ENCODE measurements at places on chromosomes 1 and 21. TPM values are rescaled to one million over a fixed set of nuclear protein-coding genes. Genes with fewer than 3 reads are reported as not detected.

CCDC181 gene
- total RNA-seq = not detected

STUM gene
- 1.6 TPM for total RNA-seq

SYPL2 gene
- total RNA-seq = not detected

- no peaks in the 10 kb centered on the region for H3K36me3 ChIP-seq
- H3K4me1 ChIP-seq = no peaks in the 10 kb centered on the region
- no peaks in the 10 kb centered on the region for H3K27me3 ChIP-seq
- H3K4me3 ChIP-seq = no peak overlapping the region
- no peak overlapping the region for H3K27ac ChIP-seq
Measured at GRCh38 chr1:40599926-40600325, 65.6 kb downstream of the RIMS3 start.

GRCh38 chr1:207612762-207613161 is 32.2 kb upstream of the CR1L start:
- H3K27ac ChIP-seq = no peak overlapping the region
- no peaks in the 10 kb centered on the region for H3K27me3 ChIP-seq
- H3K4me3 ChIP-seq = no peak overlapping the region
- no peaks in the 10 kb centered on the region for H3K36me3 ChIP-seq

GRCh38 chr1:203563291-203563690 is 63.3 kb upstream of the ATP2B4 start:
- H3K27me3 ChIP-seq = no peaks in the 10 kb centered on the region
- H3K4me1 ChIP-seq = no peaks in the 10 kb centered on the region
- DNase-seq = no peak
- no peaks in the 10 kb centered on the region for H3K36me3 ChIP-seq

DNA sequence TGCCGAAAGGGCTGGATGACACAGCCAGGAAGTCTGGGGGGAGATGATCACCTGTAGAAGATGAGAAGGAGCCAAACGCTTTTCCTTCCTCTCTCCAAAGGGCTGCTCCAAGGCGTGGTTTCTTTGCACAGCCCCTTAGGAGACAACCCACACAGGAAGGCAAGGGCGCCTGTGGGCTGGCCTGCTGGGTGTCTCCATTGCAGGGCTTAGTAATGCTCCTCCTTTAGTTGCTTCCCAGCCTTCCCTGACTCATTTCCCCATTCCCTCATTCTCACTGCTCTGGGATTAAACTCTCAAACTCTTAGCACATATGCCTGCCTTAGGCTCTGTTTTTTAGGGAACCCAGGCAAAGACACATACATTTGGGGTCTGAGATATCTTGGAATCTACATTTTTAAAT is 1.7 kb upstream of the CLCA1 start:
- no peak for DNase-seq
- H3K27me3 ChIP-seq = no peaks in the 10 kb centered on the region
- no peaks in the 10 kb centered on the region for H3K36me3 ChIP-seq
- no peak overlapping the region for H3K27ac ChIP-seq
- no peak overlapping the region for H3K4me3 ChIP-seq

DNA sequence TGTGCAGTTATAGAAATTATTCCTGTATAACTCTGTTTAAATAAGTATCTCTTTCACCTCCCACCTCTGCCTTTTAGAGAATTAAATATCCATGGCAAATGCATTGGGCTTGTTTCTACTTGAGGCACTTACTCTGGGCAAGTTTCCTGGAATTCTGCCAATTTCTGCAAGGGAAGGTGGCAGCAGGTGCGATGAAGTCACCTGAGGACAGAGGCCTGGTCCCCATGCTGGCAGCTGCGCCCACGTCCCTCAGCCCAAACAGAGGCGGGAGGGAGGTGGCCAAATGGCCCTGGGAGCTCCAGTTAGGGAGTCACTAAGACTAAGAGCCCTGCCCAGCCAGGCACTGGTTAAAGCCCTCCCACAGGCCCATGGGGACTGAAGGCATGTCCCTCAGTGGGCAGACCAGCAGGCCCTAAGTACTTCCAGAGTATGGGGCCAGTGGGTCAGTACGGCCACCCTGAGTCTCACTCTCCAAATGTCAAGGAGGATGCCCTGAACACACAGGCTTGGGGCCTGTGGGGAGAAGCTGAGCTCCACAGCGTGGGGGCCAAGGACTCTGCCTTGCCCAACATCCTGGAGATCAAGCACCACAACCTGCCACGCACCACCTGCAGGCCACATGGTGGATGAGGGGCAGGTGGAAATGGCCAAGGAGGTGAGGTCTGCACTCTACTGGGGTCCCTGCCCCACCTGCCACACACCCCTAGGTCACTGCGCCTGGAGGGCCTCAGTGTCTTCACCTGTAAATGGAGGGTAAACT is 19.4 kb downstream of the ACOT7 start:
- no peaks in the 10 kb centered on the region for H3K4me1 ChIP-seq
- no peak for DNase-seq
- H3K27me3 ChIP-seq = no peaks in the 10 kb centered on the region
- no peak overlapping the region for H3K27ac ChIP-seq
- H3K4me3 ChIP-seq = no peak overlapping the region

GRCh38 chr1:203126866-203127665 is 460 bp upstream of the ADORA1 start:
- peak overlapping the region; percentile 41 for H3K4me3 ChIP-seq
- H3K27me3 ChIP-seq = no peaks in the 10 kb centered on the region
- no peaks in the 10 kb centered on the region for H3K36me3 ChIP-seq

- H3K4me1 ChIP-seq = no peaks in the 10 kb centered on the region
- H3K27ac ChIP-seq = no peak overlapping the region
- no peaks in the 10 kb centered on the region for H3K36me3 ChIP-seq
- H3K4me3 ChIP-seq = no peak overlapping the region
- no peak for DNase-seq
- no peaks in the 10 kb centered on the region for H3K27me3 ChIP-seq
Measured at GRCh38 chr1:199685369-199685768, 342.1 kb upstream of the NR5A2 start.

- no peak overlapping the region for H3K27ac ChIP-seq
- no peaks in the 10 kb centered on the region for H3K36me3 ChIP-seq
- no peak for DNase-seq
- H3K4me3 ChIP-seq = no peak overlapping the region
- H3K4me1 ChIP-seq = no peaks in the 10 kb centered on the region
Measured at GRCh38 chr1:200364091-200364759, 45.6 kb downstream of the ZNF281 start.

- no peaks in the 10 kb centered on the region for H3K27me3 ChIP-seq
- no peak overlapping the region for H3K27ac ChIP-seq
- H3K36me3 ChIP-seq = no peaks in the 10 kb centered on the region
Measured at GRCh38 chr1:28882009-28882628, 32.2 kb upstream of the EPB41 start.

- no peaks in the 10 kb centered on the region for H3K27me3 ChIP-seq
- H3K27ac ChIP-seq = peak within 1 kb of the TSS; percentile 79
- peak within 1 kb of the TSS; percentile 87 for H3K4me3 ChIP-seq
- peaks cover 11% of the 10 kb centered on the region for H3K4me1 ChIP-seq
Measured at GRCh38 chr1:9128520-9129265, at the start of gene GPR157. Gene GPR157 (minus strand): TSS chr1:9129102. CDS start chr1:9129027, 75 bp downstream.

DNA sequence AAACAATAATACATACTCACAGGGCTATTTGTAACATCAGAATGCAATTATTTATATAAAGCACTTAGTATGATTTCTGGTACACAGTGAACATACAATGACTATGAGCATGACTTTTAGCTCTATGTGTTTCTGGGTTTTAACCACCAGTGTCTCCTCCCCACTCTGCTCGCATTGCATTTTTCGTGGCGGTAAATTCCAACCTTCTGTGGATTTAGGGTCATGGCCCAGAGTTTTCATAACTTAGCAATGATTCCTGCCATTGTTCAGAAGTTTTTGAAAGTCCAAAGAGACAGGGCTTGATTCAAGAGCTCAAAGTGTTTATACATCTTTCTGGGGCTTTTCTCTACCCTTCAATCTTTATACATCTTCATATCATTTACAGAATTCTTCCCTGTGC is 191.3 kb downstream of the BACH1 start:
- H3K4me3 ChIP-seq = no peak overlapping the region
- no peak overlapping the region for H3K27ac ChIP-seq
- H3K27me3 ChIP-seq = no peaks in the 10 kb centered on the region
- H3K36me3 ChIP-seq = no peaks in the 10 kb centered on the region
- no peaks in the 10 kb centered on the region for H3K4me1 ChIP-seq
- DNase-seq = no peak

GRCh38 chr21:28699596-28700259 is 292.9 kb downstream of the LTN1 start:
- no peaks in the 10 kb centered on the region for H3K4me1 ChIP-seq
- no peaks in the 10 kb centered on the region for H3K36me3 ChIP-seq
- no peaks in the 10 kb centered on the region for H3K27me3 ChIP-seq
- no peak overlapping the region for H3K27ac ChIP-seq

GRCh38 chr1:203517426-203518110 is 23.6 kb downstream of the OPTC start:
- no peak overlapping the region for H3K27ac ChIP-seq
- DNase-seq = no peak
- peaks cover 22% of the 10 kb centered on the region for H3K4me1 ChIP-seq

DNA sequence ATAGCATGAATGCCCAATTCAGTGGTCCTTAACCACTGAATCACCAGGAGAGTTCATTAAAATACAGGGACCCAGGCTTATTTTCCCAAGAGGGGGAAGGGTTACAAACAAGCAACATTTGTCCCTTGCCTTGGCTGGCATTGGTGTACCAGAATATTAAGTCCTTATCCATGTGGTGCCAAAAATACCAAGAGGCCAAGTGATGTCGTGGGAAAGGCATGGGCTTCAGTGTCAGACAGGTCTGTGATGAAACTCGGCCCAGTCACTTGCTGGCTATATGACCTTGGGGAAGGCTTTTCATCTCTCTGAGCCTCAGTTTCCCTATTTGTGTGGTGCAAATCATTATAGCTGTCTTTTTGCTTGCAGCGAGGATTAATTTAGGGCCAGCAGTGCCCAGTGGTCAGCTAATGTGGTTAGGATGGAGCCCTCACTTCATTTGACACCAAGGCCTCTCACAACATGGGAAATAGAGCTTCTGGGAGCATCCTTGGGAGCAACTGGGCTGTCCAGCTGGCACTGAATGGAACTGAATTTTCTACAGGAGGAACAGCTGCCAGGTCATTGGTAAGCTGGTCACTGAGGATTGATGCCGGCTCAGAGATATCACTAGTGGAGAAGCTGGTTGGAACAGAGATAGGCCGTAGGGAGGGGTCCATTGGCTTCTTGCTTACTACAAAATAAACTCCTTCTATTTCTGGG is 77.2 kb upstream of the PPP2R5A start:
- DNase-seq = no peak
- H3K36me3 ChIP-seq = no peaks in the 10 kb centered on the region
- no peaks in the 10 kb centered on the region for H3K4me1 ChIP-seq
- H3K27me3 ChIP-seq = no peaks in the 10 kb centered on the region

GRCh38 chr1:29388884-29389283 is 152.6 kb downstream of the PTPRU start:
- DNase-seq = no peak
- no peak overlapping the region for H3K27ac ChIP-seq
- H3K36me3 ChIP-seq = no peaks in the 10 kb centered on the region

GRCh38 chr1:153509729-153510354 is 25.9 kb downstream of the S100A6 start:
- H3K27me3 ChIP-seq = no peaks in the 10 kb centered on the region
- H3K36me3 ChIP-seq = no peaks in the 10 kb centered on the region
- no peak overlapping the region for H3K4me3 ChIP-seq
- no peaks in the 10 kb centered on the region for H3K4me1 ChIP-seq
- DNase-seq = peak; percentile 82

DNA sequence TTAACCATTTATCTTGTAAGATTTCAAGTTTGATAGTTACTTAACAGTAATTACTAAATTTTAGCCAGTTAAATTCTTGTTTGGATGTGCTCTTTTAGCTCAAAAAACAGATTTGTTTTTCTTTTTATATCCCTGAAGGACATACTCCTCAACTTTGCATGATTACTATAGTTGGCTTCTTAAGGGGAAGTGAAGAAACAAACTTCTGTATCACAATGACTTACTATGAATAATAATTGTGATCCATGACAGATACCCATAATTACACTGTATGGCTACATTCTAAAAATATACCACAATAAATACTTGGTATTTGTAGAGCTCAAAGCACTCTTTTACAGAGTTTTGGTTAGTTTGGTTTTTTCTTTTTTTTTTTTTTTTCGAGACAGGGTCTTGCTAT is 55.8 kb downstream of the IARS2 start:
- H3K36me3 ChIP-seq = no peaks in the 10 kb centered on the region
- H3K27ac ChIP-seq = no peak overlapping the region
- no peaks in the 10 kb centered on the region for H3K27me3 ChIP-seq
- H3K4me1 ChIP-seq = no peaks in the 10 kb centered on the region
- no peak overlapping the region for H3K4me3 ChIP-seq

DNA sequence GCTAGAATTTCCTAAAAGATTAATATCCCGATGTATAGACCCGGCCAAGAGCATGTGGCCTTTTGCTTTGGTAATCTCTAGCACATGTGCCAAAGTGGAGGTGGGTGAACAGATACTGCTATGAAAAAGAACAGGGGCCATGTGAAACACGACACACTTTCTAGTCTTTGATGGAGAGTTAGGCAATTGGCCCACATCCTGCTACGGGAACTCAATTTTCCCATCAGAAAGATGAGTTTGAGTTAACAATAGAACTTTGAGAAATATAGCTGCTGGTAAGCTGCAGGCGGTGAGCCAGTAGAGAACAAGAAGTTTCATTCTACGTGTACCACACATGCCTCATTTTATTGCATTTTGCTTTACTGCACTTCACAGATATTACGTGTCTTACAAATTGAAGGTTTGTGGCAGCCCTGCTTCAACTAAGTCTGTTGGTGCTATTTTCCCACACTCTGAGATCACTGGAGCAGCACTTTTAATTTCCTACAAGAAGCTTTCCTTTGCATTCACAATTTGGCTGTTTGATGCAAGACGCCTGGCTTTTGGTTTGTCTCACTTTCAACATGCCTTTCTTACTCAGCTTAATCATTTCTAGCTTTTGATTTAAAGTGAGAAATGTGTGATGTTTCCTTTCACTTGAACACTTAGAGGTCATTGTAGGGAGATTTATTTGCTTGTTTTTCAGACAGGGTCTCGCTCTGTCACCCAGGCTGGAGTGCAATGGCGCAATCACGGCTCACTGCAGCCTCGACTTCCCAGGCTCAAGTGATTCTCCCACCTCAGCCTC is 46.3 kb downstream of the HTR6 start:
- no peaks in the 10 kb centered on the region for H3K27me3 ChIP-seq
- H3K36me3 ChIP-seq = peaks cover 5% of the 10 kb centered on the region
- H3K4me1 ChIP-seq = no peaks in the 10 kb centered on the region

GRCh38 chr1:192506741-192507155 is 68.8 kb upstream of the RGS1 start:
- no peak for DNase-seq
- no peaks in the 10 kb centered on the region for H3K36me3 ChIP-seq
- H3K27me3 ChIP-seq = no peaks in the 10 kb centered on the region
- H3K4me1 ChIP-seq = no peaks in the 10 kb centered on the region

DNA sequence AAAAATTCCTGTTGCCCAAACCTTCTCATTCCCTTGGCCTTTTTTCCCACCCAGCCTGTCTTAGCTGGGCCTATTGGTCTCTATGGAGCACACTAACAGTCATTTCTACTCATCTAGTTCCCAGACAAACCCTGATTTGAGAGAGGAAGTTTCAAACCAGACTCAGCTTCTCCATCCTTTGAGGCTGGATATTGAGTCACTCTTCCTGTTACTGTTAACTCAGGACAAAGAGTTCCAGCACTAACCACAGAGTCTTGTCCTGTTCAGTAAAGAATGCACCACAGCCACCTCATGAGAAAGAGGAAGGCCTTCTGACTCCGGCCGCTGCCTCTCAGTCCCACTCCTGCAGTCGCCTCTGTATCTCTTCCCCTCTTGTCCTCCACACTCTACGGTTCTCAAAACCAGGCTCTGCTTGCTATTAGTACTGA is 137.8 kb downstream of the PTPRC start:
- no peak for DNase-seq
- no peak overlapping the region for H3K4me3 ChIP-seq
- no peaks in the 10 kb centered on the region for H3K27me3 ChIP-seq
- H3K27ac ChIP-seq = no peak overlapping the region

- H3K4me3 ChIP-seq = no peak overlapping the region
- no peaks in the 10 kb centered on the region for H3K36me3 ChIP-seq
- H3K27ac ChIP-seq = no peak overlapping the region
- H3K4me1 ChIP-seq = no peaks in the 10 kb centered on the region
- H3K27me3 ChIP-seq = no peaks in the 10 kb centered on the region
Measured at GRCh38 chr1:9472386-9473031, 66.8 kb upstream of the SLC25A33 start.
